ENCODE measurements at places on chromosomes 2 and 18.

DNA sequence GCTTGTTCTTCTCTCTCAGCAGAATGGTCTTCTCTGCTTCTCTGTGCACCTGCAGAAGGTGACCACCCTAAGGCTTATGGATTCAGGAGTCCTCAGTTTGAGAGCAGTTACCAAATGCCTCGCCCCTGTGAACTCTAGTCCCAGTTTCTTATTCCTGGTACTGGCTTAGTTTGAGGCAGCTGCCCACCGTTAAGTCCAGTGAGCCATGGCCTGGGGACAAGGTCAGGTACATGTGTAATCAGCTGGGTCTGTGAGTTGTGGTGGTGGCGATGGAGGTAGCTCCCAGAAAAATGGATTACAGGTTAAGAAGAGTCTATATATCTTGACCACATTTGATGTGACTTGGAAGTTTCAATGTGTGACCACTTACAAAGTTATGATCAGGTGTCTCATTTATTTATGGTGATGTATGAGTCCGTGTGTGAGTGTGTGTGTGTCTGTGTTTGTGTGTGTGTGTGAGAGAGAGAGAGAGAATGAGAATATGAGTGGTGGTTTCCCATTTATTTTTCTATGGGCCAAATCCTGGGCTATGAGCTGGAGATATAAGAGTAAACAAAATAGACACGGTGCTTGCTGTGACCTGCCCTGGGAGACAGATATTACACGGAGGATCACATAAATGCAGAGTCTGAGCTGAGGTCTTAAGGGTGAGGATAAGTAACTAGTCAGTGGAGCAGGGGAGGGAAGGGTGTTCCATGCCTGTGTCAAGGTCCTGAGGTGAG, 13.0 kb upstream of the IL1RN start:
- DNase-seq, result no peak

DNA sequence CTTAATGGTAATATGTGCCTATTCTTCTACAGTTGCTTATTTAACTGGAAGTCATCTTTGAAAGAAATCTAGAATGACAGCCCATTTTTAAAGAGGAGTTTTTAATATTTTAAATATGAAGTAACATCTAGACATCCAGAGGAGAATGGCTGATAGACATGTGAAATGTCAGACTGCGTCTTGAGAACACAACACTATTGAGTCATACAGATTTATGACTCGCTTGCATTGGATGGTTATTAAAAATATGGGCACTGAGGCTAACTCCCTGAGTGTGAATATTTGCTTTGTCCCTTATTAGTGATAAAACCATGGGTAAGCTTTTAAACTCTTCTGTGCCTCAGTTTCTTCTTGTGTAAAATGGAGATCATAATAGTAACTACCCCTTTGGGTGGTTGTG, 22.9 kb downstream of the TDRD15 start:
- DNase-seq, result no peak

DNA sequence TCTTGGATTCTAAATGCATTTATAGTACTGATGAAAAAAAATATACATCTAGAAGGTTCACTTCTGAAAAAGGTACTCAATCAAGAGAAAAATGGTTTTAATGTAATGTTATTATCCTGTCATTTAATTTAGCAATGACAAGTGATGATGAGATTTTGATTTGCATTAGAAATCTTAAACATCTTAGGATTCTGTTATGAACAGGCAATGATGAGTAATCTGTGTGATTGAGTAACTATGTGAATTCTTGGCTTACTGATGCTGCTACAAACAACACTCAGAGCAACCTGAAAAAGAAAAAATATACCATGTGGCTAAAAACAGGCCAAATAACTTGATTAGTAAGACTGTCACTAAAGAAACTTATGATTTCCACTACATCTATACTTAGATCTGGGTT, 30.1 kb downstream of the RBKS start:
- no peak for DNase-seq

DNA sequence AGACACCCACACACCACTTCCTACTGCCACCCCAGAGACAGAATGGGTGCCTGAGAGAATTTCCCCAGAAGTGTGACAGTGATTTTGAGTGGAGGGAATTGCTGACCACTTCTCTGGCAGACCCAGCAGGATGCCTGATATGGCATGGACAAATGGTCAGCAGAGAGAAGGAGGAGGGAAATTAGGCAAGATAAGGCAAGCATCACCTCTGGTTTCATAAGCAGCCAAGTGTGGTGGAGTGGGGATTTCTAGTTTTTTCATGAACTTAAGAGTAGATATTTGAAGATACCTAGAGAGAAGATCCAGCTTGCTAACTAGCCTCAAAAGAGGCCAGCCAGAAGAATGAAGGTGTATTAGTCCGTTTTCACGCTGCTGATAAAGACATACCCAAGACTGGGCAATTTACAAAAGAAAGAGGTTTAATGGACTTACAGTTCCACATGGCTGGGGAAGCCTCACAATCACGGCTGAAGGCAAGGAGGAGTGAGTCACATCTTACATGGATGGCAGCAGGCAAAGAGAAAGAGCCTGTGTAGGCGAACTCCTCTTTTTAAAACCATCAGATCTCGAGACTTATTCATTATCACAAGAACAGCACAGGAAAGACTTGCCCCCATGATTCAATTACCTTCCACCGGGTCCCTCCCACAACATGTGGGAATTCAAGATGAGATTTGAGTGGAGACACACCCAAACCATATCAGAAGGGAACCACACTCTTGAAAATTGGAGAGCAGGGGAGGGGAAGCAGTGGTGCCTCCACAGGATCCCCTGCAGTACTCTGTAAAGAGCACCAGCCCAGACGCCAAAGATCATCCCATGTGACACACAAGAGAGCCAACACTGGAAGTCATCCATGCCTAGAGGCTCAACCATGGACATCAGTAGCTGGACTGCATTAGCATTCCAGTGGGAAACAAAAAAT, 64.2 kb downstream of the RBM43 start:
- DNase-seq, result peak; percentile 64

GRCh38 chr2:56465491-56465890, 281.7 kb downstream of the CCDC85A start:
- no peak for DNase-seq

GRCh38 chr2:232398293-232399034, 8.2 kb upstream of the ALPG start:
- DNase-seq, result no peak

DNA sequence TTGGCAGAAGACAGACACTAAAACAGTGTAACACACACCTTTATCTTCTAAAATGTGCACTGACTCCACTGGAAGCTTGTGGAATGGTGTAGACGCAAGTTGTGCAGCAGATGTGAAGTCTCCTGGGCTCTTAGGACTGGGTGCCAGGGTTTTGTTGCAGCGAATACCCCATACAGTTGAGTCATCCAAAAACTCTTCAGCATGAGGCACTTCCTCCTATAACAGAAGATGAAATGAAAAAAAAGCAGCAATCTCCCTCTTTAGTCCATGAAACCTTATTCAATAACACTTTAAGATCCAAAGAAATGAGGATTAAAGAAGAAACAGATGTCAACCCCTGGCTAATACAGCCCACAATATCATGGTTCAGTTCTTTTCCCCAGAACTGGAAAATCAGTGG, 22.2 kb downstream of the BUB1 start:
- no peak for DNase-seq

GRCh38 chr2:2871480-2872308, 505.9 kb downstream of the EIPR1 start:
- no peak for DNase-seq

- DNase-seq, result no peak
These were observed 71.0 kb downstream of the TMEM182 start for GRCh38 chr2:102832789-102833188.

- peak; percentile 36 for DNase-seq
These were observed 13.7 kb upstream of the DAPL1 start for GRCh38 chr2:158781353-158781961.

DNA sequence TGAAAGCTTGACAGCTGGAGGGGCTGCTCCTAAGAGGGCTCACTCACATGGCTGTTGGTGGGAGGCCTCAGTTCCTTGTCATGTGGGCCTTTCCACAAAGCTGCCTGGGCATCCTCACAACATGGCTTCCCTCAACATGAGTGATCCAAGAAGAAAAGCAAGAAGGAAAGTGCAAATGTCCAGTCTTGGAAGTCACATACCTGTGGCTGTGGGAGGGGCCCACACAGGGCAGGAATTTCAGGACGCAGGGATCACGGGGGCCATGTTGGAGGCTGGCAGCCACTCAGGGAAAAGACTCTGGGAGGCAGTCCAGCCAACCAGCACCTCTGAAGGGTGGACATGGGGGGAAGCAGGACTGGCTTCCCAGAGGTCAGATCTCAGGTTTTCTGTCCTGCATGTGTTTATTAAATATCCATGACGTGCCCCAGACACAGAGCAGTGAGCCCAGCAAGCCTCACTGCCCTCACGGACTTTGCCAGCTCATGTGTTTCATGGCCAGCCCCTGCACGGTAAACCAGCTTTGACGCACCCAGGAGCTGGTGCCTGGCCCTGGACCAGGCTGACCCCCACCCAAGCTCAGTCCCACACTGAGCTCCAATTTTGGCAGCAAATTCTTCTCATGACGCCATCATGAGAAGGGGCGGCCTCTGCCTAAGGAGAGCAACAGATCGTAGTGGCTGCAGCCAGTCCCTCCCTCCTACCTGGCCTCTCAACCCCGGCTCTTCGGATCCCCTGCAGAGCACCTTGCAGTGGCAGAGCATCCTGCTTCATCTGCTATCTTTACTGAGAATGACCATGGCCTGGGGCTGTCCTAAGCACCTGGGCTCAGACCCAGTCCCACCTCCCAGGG, 34.7 kb upstream of the GPR17 start:
- DNase-seq, result no peak

- DNase-seq, result no peak
These were observed 438.1 kb upstream of the ST6GAL2 start for GRCh38 chr2:107323946-107324565.

DNA sequence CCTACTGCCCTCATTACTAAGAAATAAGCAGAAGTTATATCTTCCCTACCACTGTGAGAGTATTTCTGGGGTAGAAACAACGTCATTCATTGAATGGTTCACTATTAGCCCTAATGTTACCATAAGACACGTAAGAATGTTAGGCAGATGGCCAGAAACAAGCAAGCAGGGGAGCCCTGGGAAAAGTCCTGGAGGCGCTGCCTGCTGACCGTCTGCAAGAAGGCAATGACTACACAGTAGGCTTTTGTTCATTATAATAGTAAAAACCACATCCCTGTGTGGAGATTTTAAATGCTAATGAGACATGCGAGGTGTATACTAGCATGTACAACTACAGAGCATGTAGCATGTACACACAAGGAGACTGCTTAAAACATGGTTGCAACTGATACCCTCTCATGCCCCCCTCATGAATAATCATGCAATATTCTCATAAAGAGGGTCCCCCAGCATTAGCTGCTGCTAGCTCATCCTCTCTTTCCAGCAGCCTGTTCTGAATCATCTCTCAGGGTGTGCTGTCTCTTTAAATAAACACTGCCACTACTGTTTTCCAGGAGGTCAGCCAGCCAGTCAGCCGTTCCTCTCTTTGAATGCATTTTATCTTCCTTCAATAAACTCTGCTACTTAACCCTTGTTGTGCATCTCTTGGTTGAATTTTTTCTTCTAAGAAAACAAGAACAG, 23.6 kb downstream of the SUCLG1 start:
- DNase-seq, result no peak

- DNase-seq, result no peak
These were observed 99.6 kb upstream of the MGAT5 start for GRCh38 chr2:134154246-134154645.

DNA sequence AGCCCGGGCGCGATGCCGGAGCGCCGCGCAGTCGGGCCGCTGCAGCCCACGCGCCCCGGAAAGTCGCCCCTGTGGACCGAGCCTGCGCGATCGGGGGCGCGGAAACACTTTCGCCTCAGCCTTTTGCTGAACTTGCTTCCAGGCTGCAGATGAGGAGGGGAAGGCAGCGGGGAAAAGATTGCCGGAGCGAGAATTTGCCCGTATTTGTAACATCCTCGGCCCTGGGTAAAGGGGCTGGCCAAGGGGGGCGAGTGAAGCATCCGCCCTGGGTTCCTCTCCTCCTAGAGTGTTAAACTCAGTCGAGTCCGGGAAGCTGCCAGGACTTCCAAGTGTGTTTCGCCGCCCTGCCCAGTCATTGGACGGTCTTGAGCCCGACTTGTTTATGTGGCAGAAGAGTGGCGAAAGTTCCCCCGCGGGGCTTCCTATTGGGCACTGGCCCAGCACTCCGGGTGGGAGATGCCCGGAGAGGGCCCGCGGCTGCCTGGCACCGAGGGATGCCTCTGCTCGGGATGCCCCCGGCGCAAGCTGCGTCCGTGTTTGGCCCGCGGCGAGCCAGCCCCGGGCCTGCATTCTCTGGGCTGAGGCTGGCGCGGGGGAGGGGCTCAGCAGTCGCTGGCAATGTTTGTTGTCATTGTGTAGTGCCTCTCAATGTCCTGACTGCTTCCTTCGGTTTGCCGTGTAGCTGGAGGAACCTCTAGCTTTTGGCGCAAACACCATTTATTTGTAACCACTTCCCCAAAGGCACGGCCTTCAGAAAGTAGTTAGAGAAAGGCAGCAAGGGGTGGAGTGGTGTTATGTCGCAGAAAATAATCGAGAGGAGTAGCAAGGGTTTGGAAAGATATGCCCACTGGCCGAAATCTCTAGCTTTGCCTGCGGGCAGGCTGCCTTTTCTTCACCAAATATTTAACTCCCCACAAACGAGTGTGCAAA, 1.1 kb downstream of the CYBRD1 start:
- peak; percentile 92 for DNase-seq

GRCh38 chr18:25454270-25454659, 102.3 kb upstream of the ZNF521 start:
- DNase-seq, result no peak

- DNase-seq, result no peak
These were observed 93.7 kb upstream of the EHBP1 start for GRCh38 chr2:62611854-62612253.

- no peak for DNase-seq
These were observed 15.7 kb downstream of the NDUFV2 start for GRCh38 chr18:9117980-9118841.

DNA sequence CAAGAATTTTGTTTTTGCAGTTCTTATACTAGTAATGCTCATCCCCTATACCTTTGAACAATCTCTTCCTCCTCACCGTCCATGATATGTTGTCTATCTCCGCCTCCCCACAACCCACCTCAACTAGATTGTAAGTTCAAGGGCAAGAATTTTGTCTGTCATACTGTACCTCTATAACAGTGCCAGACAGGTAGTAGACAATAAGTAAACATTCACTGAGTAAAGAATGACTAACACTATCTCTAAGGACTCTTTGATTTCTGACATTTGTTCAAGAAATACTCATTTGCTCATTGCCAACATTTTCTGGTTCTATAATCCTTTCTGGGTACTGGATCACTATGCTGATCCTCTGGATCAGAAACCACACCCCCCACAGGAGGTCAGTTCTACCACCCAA, 82.4 kb downstream of the EXOC6B start:
- no peak for DNase-seq

DNA sequence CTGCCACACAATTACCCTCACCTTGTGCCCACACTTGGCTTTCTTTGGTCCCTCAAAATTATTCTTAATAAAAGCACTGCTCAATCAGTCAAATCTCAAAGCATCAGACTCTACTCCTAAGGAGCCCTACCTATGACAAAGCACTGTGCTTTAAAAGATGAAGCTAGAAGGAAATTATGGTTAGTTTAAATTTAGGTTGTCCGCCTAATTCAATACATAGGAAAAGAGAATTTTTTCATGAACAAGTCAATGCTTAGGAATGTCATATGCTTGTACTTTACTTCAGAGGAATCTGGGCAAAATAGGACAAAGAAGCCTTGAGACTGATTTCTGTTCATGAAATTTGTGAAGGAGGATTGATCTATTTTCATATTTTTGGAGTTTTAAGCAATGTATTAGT, 726.4 kb upstream of the CDH2 start:
- no peak for DNase-seq
